MCF 10A (cell line): ENCODE measurements at places on chromosomes 2 and 18.
A peak's percentile ranks its signal among the peaks of the same experiment; 100 is the strongest.

DNA sequence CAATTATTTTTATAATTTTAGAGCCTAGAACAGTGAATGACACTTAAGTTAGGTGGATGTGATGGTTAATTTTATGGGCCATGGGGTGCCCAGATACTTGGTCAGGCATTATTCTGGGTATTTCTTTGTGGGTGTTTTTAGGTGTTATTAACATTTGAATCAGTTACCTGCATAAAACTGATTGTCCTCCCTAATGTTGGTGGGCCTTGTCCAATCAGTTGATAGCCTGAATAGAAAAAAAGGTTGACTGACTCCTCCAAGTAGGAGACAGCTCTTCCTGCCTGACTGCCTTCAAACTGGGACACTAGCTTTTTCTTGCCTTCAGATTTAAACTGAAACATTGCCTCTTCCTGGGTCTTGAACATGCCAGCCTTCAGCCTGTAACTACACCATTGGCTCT is 312.9 kb upstream of the FIGN start:
- DNase-seq = no peak

GRCh38 chr2:237566401-237567235 is at the start of gene PRLH:
Gene PRLH, plus strand, starts transcription at chr2:237566574. Its CDS starts 0 bp downstream, at chr2:237566574.
- DNase-seq = no peak

GRCh38 chr2:236393581-236393980 is 129.4 kb upstream of the ASB18 start:
- DNase-seq = no peak

GRCh38 chr2:33129263-33130053 is 182.7 kb downstream of the LTBP1 start:
- no peak for DNase-seq

- DNase-seq = no peak
Observed at GRCh38 chr2:213766465-213766901, 482.2 kb downstream of the SPAG16 start.

GRCh38 chr2:239833269-239834109 is 191.7 kb downstream of the NDUFA10 start:
- DNase-seq = no peak

DNA sequence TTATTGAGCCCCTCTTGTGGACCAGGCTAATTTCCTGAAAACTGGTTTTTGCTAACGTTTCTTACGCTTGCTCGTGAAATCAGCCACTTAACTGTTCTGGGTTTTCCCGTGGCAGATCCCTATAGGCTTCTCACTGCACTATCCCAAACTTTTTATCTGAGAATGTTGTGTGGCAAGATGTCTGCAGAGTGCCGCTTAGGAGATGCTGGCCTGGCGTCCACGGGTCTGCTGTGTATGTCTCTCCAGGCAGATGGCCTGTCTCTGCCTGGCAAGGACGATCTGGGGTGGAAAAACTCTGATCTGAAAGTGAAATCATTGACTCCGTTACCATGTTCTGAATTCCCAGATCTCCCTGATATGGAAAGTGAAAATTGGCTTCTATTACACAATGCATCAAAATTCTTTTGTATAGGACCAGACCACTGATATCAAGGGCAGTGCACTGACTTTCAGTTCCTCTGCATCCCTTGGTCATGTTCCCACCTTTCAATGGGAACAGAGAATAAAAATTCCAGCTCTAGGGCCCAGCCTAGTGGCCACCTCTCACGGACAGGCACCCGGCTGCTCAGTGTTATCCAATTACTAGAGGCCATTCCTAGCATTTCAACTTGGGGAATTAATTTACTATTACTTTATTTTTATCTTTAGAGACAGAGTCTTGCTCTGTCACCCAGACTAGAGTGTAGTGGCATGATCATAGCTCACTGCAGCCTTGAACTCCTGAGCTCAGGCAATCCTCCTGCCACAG is 154.6 kb downstream of the ACOXL start:
- no peak for DNase-seq

- DNase-seq = peak; percentile 72
Observed at GRCh38 chr2:136238286-136239078, 120.5 kb upstream of the CXCR4 start.

- no peak for DNase-seq
Observed at GRCh38 chr2:98372579-98372978, 26.3 kb downstream of the CNGA3 start.

- no peak for DNase-seq
Observed at GRCh38 chr18:68221111-68221724, 493.7 kb downstream of the TMX3 start.

DNA sequence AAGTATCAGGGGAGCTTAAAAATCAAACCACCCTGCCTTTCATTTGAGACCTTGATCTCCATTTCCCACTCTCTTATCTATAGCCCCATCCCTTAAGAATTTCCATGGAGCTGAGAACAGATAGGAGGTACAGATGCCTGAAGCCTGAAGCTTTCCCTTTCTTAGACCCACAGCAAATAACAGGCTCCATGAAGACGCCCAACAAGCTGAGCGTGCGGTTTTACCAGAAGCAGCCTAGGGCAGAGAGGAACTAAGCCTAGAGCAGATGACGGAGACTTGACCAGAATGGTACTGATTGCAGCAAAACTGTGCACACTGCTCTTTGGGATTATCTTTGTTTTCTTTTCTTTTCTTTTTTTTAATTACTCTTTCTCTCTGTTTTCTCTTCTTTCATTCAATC is 1.7 kb upstream of the ERBB4 start:
- DNase-seq = no peak

- peak; percentile 79 for DNase-seq
Observed at GRCh38 chr2:84022810-84023431, 436.2 kb downstream of the SUCLG1 start.

DNA sequence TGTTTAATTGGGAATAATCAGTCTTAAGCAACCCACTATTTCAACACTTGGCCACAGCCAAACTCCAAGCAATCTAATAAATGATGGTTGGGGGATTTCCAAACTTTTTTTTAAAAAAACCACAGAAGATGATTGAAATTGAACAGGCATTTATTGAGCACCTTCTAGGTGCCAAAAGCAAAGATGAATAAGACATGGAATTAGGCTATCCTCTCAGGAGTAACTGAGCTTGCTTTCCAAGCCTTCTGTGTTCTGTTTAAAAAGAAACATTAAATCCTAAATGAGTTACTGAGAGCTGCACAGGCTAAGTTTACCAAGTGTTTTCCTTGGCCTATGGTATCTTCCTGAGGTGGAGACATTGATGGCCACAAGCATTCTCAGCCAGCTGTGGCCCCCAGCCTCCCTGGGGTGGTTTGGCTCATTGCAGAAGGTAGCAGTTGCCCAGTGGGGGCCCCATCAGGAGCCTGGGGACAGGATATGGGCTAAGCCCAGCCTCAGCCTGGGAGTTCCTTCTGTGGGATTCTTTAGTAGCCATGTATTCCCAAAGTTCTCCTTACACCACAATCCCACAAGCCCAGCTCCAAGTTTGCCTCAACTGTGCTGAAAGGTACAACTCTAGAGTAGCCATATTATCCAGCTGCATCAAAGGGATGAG is 174.3 kb downstream of the C1D start:
- no peak for DNase-seq

DNA sequence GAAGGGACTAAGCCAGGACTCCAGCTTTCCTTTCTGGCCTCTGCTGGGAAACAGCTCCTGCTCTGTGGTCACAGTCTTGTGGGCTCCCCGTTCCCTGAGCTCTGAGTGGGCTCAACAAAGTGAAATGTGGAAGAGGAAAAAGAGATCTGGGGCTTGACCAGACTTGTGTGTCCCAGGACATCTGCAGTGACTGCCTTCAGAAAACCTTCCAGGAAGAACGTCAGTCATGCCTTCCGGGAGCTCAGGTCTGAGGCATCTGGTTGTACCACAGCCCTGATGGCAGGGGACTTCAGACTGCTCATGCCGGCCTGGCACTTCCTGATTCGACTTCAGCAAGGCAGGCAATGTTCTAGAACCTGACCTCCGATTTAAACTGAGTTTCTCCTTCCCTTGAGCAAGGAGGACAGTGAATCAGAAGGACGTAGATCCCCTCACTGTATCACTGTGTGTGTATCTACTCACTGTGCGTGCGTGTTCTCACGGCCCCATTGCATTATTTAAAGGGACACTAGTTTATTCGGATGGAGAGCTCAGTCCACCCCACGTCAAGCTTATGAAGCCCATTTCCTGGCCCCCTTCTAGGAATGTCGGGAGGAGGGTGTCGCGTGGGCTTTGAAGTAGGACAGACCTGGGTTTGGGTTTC is 548 bp upstream of the FBLN7 start:
- DNase-seq = no peak

DNA sequence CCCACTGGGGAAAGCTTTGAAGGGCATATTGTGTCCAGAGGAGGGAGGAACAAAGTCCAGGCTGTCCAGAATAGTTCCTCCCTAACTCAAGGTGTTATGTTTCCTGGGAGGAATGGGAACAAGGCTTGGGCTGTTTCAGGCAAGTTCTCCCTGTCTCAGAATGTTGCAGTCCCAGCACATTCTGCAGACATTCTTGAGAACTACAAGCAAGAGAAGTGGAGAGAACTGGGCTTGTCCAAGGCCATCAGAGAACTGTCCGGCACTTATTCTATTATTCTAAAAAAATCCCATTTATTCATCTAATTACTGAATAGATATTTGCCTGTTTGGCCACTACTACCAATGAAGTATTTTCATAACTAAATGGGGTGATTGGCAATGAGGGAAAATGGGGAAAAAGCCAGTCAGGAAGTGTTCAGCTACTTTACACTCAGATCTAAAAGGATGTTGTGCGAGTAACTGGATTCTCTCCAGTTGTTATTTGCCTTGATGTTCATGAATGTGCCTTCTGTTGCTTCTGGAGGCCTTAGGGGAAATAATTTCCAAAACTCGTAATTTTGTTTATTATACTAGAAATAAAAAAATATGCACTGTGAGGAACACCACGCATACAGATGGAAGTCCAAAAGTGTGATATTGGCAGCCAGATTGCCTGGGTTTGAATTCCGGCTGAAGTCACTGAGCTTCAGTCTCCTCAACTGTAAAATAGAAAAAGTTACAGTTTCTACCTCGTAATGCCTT is 300.1 kb upstream of the RND3 start:
- DNase-seq = no peak

- no peak for DNase-seq
Observed at GRCh38 chr2:191686729-191687128, 8.8 kb downstream of the NABP1 start.

- no peak for DNase-seq
Observed at GRCh38 chr2:132715386-132716351, 45.7 kb upstream of the LYPD1 start.

GRCh38 chr2:3143602-3144001 is 234.0 kb downstream of the EIPR1 start:
- DNase-seq = no peak

GRCh38 chr2:26058390-26058789 is 24.5 kb downstream of the RAB10 start:
- DNase-seq = no peak

- no peak for DNase-seq
Observed at GRCh38 chr2:179428649-179429048, 164.0 kb upstream of the SESTD1 start.

GRCh38 chr2:190664240-190664639 is 15.4 kb downstream of the NAB1 start:
- no peak for DNase-seq

- DNase-seq = peak; percentile 99
Observed at GRCh38 chr18:77127769-77128671, 4.6 kb downstream of the MBP start.

- DNase-seq = no peak
Observed at GRCh38 chr18:10580215-10580614, 54.4 kb downstream of the NAPG start.

DNA sequence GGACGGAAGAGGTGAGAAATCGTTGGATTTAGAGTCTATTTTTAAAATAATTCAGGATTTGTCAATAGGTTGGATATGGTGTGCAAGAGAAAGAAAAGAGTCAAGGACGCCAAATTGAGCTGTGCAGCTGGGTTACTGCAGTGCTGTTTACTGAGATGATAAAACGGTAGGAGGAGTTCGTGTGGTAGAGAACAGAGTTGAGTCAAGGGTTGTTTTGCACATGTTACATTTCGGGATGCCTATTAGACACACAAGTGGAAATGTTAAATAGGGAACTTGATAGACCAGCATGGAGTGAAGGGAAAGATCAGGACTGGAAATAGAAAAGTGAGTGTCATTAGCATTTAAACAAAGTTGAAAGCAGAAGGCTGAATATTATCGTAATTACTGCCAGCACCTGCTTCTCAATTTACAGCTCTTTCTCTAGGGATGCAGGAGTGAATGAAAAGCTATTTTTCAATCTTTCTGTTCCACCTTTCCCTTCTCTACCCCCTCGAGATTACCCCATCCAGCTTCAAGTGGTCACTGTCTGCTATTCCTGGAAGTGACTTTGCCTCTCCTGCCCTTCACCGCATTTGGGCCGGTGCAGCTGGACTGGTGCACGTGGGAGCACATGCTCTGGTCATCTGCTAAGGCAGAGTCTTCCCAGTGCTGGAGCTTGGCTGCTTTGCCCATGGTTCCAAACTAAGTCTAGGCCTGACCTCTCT is 30.3 kb downstream of the GPR75 start:
- no peak for DNase-seq

GRCh38 chr2:2291500-2292260 is 39.4 kb downstream of the MYT1L start:
- no peak for DNase-seq

DNA sequence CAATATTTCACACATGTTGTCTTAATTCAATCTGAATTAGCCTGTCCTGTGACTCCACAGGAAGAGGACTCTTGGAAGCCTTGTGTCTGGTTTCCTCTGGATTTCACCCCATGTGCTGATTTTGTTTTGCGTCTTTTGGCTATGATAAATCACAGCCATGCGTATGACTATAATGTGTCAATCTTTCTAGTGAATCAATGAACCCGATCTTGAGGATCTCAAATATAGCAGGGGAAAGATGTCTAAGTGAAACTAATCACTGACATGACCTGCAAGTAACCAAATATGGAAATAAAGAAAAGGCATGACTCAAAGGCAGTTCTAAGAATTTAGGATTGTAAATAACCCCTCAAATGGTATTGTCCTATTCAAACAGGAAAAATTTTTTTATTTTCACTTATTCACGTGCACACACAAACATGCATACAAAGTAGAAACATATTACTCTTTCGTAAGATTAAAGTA is 8.2 kb downstream of the WDFY1 start:
- no peak for DNase-seq

DNA sequence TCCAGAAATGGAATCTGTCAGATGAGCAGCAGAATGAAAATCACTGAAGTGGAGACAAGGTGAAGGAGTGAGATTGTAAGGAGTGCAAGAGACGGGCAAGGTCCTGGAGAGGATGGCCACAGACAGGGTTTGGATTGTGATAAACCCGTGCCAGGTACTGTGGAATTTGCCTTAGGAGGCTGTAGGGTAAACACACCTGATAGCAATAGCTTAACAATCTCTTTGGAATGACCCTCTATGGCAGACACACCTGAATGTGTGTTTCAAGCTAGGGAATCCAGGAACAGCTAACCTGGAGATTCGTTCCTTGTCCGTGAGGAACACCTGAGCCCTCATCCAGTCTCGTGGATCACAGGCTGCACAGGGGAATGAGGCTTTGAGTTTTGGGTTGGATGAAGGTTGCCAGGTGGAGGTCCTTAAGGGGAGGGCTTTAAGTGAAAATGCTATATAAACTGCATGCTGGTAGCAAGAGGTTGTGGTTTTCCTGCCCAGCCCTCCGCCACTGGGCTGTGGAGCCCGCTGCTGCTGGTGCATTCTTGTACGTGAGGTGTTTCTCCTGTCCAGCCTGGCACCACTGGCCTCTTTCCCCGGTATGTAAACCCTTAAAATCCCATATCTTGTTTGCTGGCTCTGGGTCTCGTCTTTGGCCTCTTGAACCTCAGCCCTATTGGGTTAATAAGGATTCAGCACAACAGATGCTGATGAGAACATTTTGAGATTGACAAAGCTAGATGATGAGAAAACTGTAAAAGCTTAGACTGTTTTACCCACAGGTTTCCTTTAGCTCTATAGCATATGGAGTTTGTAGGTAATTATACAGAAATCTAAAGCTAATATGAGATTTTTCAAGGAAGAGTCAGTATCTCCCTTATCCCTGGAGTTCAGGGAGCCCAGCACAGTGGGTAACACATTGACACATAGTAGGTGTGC is 117.9 kb downstream of the ARHGAP15 start:
- DNase-seq = no peak
